ENCODE measurements at places on chromosomes 11 and 22. TPM values are rescaled to one million over a fixed set of nuclear protein-coding genes. Genes with fewer than 3 reads are reported as not detected.

The HBD gene
- polyA plus RNA-seq: not detected

The DRICH1 gene
- polyA plus RNA-seq: not detected

The ANO1 gene
- polyA plus RNA-seq: 28.8 TPM

The CST6 gene
- not detected for polyA plus RNA-seq

The CHADL gene
- 0.28 TPM for polyA plus RNA-seq

The SLC1A2 gene
- 45.5 TPM for polyA plus RNA-seq

The FZD4 gene
- 0.74 TPM for polyA plus RNA-seq

The HBG2 gene
- polyA plus RNA-seq: not detected

All from Purkinje cell (primary cell).